ENCODE measurements at places on chromosomes 12 and 14.
A peak's percentile ranks its signal among the peaks of the same experiment; 100 is the strongest.

DNA sequence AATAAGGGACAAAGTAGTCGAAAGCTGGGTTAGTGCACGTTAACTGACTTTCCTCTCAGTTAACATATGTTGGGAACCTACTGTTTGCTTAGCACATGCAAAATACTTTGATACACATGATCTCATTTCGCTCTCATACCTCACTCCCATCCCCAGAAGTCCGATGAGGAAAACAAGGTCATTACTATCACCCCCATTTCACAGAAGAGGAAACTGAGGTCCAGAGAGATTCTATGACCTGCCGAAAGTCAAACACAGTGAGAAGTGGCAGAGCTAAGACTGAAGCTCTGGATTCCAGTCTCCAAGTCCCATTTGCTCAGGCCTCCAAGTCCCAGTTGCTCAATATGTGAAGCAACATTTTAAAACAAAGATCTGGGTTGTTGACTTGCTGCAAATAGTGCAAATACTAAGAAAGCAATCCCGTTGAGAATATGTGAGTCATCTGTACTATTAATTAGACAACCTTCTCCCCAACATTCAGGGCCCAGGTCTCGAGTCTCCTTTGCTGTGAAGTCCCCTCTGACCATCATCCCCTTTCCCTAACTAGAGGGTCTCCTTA, 170.6 kb upstream of the PWP1 start:
- DNase-seq: peak; percentile 74

- DNase-seq: peak; percentile 52
Measured at GRCh38 chr12:68440068-68440581, 108.0 kb upstream of the MDM1 start.

- DNase-seq: no peak
Measured at GRCh38 chr12:116215023-116215422, 62.5 kb downstream of the MED13L start.

GRCh38 chr14:94893411-94894160, 123.7 kb upstream of the GSC start:
- no peak for DNase-seq

GRCh38 chr14:74392616-74393570, 33.1 kb downstream of the SYNDIG1L start:
- DNase-seq: no peak

- peak; percentile 75 for DNase-seq
Measured at GRCh38 chr12:88723219-88723618, 142.9 kb upstream of the KITLG start.

DNA sequence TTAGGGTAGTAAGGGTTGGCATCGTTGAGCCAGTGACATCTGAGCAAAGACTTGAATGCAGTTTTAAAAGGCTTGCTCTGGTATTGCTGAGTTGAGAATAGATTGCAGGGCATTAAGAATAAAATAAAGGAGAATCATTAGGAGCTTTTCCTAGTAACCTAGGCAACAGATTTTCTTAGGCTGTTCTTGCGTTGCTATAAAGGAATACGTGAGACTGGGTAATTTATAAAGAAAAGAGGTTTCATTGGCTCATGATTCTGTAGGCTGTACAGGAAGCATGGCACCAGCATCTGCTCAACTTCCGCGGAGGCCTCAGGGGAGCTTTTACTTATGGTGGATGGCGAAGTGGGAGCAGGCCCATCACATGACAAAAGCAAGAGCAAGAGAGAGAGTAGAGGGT, 97.4 kb downstream of the RAD51B start:
- DNase-seq: no peak

DNA sequence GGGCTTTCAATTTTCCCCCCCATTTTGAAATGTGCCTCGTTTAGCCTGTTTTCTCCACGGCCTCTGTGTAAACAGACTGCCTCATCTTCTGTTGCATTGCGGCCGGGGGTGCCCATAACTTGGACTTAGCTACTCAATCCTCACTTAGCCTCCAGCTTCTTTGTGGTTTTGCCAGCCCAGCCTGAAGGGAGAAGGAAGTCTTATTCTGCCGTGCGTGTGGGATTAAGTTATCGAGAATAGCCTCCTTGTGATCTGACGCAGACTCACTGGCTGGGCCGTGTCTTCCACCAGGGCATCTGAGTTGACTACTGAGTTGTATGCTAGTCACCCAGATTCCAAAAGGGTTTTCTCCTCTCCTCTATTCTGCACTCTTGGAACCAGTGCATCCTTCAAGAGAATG, 8.1 kb downstream of the PRKAB1 start:
- DNase-seq: no peak

DNA sequence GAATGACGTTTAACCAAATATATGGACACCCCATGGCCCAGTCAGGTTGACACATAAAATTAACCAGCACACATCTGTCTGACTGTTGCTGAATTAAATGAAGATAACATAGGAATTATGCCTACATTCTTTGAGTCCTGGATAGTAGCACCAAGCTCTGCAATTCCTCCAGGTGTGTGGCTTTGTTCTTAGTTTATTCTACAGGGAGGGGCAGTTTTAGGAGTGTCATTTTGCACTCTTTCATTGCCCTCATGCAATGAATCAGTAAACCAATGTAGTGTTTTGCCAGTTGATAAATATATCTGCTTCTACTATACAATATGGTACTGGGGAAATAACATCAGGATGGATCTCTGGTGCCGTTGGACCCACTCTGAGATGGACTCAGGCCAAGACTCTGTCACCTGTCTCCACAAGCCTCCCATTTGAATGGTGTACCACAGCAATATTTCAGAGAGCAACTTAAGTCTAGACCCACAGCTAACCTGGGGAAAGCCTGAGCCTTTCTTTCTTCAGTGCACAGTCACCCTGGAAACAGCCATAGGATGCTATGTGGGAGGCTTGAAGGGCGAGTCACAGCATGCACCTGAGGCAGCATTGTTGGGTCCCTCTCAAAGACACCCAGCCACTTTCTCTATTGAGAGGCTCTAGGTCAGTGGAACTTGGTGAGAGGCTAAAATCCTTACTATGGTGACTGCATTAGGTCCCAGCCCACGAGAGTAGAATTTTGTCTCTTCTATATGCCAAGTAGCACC, 73.2 kb downstream of the ANO4 start:
- DNase-seq: no peak

DNA sequence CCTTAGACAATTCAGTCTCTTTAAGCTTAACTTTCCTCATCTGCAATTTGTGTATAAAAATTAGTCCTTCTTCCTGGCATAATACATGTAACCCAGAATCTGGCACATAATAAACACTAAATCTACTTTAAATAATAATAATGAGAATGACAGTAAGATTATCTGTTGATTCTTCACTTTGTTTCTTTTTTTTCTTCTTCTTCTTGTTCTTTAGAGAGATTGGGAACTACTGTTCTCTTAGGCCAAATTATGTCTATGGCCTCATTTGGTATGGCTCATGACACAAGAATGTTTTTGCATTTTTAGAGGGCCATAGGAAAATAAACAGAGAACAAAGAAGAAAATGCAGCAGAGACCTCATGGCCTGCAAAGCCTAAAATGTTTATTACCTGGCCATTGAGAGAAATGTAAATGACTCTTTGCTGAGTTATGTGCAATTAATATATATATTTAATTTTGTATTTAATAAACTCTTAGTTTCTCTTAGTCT, 275.8 kb downstream of the SLC6A15 start:
- peak; percentile 42 for DNase-seq

GRCh38 chr12:71639341-71639760, 24.3 kb downstream of the ZFC3H1 start:
- no peak for DNase-seq

GRCh38 chr14:68346556-68347343, 446.1 kb downstream of the ZFP36L1 start:
- peak; percentile 13 for DNase-seq

DNA sequence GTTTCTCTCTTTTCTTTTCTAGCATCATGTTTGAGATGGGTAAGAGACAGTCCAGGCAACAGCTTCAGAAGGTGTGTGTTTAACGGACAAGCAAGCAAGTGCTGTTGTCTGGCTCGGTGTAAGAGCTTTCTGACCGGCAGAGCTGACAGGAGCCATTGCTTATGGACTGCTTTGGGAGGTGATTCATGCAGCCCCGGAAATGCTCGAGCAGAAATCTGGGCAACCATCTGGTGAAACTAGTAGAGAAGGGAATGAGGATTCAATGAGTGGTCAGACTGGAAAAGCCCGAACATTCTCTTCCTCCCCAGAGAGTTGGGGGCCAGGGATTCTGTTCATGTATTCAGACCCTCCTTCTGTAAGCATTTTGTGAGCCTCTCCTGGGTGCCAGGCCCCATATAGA, 24.4 kb downstream of the TUNAR start:
- no peak for DNase-seq

DNA sequence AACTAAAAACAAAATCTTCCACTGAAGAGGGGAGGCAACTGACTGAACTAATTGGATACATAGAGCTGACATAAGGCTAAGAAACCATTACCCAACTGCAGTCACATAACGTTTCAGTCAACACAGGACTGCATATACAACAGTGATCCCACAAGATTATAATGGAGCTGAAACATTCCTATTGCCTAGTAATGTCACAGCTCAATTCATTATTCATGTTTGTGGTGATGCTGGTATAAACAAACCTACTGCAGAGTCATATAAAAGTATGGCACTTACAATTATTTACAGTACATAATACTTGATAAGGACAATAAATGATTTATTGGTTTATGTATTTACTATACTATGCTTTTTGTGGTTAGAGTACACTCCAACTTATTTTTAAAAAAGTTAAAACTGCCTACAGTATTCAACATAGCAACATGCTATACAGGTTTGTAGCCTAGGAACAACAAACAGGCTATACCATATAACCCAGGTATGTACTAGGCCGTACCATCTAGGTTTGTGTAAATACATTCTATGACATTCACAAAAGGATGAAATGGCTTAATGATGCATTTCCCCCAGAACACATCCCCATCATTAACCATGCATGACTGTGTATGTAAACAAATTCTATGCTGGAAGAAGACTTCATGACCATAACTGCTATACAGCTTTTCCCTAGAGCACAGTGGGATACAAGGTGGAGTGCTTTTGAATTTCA, 4.3 kb downstream of the NAP1L1 start:
- no peak for DNase-seq

- peak; percentile 21 for DNase-seq
Measured at GRCh38 chr14:38207736-38208617, at the start of gene SSTR1. Gene SSTR1 (plus strand): TSS chr14:38207904. CDS start chr14:38209390, 1,486 bp downstream.

DNA sequence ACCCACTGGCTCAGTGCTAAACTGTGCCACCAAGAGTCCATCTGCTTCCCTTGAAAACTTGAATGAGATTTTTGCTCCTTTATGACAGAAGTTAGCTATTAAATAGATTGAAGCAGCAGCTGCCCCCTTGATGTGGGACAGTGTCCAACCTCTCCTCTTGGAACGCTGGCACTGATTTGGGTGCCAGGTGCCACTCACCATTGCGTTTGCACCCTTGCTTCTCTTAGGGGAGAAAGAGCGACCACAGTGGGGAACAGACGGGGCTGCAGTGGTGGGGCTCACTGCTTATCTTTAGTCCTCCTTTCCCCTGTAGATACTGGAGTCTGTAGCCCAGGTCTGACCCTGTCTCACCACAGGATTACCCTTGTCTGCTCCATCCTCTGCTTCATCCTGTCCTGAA, 9.4 kb downstream of the EP400 start:
- DNase-seq: no peak

GRCh38 chr12:50924131-50924438, 28.3 kb upstream of the HIGD1C start:
- no peak for DNase-seq

- DNase-seq: no peak
Measured at GRCh38 chr12:5557906-5558305, 126.0 kb downstream of the NTF3 start.

- DNase-seq: no peak
Measured at GRCh38 chr14:63654346-63654745, 12.7 kb upstream of the WDR89 start.

DNA sequence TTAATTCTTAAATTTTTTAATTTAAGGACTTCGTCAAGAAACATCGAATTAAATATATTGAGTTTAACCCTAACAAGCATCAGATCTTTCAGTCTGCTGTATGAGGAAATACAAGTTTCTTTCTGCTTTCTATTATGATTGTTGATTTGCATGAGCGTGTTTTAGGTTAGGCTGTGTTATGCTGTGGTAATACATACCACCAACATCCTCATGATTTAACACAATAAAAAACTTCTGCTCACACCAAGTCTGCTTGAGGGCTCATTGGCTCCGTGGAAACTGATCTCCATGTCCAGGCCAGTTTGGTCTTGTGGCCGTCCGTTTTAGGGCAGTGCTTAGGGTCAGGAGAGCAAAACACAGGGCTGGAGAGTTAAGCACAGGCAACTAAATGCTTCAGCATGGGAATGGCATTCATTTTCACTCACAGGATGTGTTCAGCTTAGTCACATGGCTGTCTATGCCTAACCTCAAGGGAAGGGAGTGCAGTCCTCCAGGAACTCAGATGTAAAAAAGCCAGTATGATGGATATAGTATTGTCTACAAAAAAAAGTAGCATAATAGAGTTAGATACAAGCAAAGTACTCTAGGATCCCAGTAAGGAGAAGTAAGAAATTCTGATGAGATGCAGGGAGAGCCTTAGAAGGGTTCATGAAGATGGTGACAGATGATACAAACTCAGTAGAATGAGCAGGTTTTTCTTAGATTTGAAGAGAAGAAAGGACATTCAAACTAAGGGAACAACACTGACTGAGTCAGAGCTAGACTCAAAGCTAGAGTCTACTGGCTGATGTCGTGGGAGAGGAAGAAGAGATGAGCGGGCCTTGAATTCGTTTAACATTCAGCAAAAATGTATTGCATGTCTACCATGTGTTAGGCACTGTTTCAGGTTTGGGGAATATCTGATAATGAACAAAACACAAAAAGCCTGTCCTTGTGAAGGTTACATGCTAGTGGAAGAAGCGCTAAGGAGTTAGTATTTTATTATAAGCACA, 16.3 kb downstream of the MARK3 start:
- peak; percentile 77 for DNase-seq

DNA sequence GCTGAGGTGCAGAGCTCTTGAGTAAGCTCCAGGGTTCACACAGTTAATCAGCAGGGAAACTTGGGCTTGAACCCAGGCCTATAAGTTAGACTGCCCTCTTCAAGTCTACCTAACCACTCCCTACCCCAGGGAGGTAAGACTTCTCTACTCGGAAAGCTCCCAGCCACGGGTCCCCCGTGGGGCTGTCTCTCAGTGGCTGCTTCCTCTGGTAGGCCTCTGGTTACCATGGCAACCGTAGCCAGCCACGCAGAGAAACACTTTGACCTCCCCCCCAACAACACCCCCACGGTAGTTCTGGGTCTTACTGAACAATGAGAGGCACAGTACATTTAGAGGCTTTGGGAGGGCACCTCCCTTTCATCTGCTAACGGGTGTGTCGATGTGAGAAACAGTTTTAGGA, 245.2 kb downstream of the AACS start:
- no peak for DNase-seq

- DNase-seq: no peak
Measured at GRCh38 chr14:59015482-59015881, 173.0 kb upstream of the DAAM1 start.

DNA sequence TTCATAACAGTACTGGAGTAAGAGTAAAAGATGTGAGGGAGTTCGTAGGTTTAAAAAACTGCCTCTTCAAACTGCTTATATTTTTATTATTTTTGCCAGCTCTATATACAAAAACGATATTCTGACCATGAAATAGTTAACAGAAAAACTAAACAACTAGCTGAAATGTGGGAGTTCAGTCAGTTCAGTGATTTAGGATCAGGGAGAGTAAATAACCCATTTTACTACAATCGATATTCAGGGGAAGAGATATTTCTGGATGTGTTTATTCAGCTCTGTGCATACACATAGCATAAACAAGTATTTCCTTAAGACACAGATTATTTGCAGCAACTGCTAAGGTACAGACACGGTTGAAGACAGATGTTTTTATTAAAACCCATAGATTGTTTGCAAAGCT, 470.9 kb downstream of the TMTC2 start:
- no peak for DNase-seq
